ENCODE measurements at places on chromosomes 3 and 15. TPM values are rescaled to one million over a fixed set of nuclear protein-coding genes. Genes with fewer than 3 reads are reported as not detected.

Gene B3GALNT1
- total RNA-seq = 24.8 TPM

Gene ADGRG7
- total RNA-seq = 2.1 TPM

Gene SLC9C1
- 0.66 TPM for total RNA-seq

Gene ZIC4
- not detected for total RNA-seq

DNA sequence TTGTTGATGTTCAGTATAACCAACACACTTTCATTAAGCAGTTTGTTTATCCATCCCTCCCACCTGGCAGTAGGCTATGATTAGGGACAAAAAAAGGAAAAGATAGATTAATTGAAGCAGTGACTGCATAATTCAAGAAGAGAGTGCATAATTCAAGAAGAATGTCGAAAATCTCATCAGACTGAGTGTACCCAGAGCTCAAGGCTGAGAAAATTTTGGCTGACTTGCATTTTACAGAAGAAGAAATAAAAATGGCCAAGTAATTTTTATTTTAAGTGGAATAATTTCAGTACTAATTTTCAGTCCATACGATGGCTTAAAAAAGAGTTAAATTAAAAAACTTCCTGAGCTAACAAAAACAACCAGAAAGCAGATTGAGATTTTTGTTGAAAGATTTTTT lies 145.4 kb upstream of the LRRFIP2 start:
- H3K27ac ChIP-seq = no peak overlapping the region
- H3K4me3 ChIP-seq = no peak overlapping the region
- no peak for DNase-seq
- no peaks in the 10 kb centered on the region for H3K27me3 ChIP-seq

GRCh38 chr3:23438657-23439056 lies 235.5 kb downstream of the UBE2E2 start:
- peaks cover 6% of the 10 kb centered on the region for H3K4me1 ChIP-seq
- DNase-seq = no peak
- no peak overlapping the region for H3K4me3 ChIP-seq
- no peak overlapping the region for H3K27ac ChIP-seq

GRCh38 chr3:121844892-121845291 lies 9.9 kb downstream of the EAF2 start:
- no peaks in the 10 kb centered on the region for H3K4me1 ChIP-seq
- no peaks in the 10 kb centered on the region for H3K27me3 ChIP-seq
- H3K27ac ChIP-seq = no peak overlapping the region
- H3K36me3 ChIP-seq = no peaks in the 10 kb centered on the region
- no peak overlapping the region for H3K4me3 ChIP-seq

GRCh38 chr15:93477188-93477587 lies 388.2 kb upstream of the RGMA start:
- H3K27me3 ChIP-seq = peaks cover 12% of the 10 kb centered on the region
- H3K4me3 ChIP-seq = no peak overlapping the region
- no peaks in the 10 kb centered on the region for H3K36me3 ChIP-seq
- DNase-seq = peak; percentile 92

GRCh38 chr15:39543651-39544050 lies 37.2 kb upstream of the THBS1 start:
- H3K4me3 ChIP-seq = no peak overlapping the region
- H3K4me1 ChIP-seq = no peaks in the 10 kb centered on the region
- H3K36me3 ChIP-seq = no peaks in the 10 kb centered on the region
- H3K27me3 ChIP-seq = no peaks in the 10 kb centered on the region

DNA sequence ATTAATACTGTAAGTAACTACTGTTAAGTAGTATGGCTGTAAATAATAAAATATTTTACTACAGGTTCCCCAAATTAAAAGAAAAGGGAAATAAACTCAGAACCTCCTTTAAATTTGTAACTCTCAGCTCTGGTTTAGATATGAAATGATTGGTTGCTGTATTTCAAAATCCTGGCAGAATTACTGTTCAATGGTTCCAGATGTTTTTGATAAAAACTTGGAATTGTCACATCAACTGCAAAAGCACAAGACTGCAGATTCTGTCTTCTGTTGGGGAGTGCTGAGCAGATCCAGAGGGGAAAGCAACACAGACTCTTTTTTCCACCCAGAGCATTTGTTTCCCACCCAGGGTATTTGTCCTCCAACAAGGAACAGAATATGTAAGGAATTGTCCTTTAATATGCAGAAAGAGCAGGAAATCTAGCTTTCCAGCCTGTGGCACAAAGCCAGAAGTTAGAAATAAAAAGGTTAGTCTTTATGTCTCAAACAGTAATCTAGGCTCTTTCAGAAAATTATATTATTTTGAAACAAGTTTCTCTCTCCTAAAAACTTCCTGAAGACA lies 178.1 kb downstream of the KLHL25 start:
- H3K27me3 ChIP-seq = no peaks in the 10 kb centered on the region
- H3K27ac ChIP-seq = no peak overlapping the region
- H3K4me3 ChIP-seq = no peak overlapping the region
- peaks cover 12% of the 10 kb centered on the region for H3K4me1 ChIP-seq

DNA sequence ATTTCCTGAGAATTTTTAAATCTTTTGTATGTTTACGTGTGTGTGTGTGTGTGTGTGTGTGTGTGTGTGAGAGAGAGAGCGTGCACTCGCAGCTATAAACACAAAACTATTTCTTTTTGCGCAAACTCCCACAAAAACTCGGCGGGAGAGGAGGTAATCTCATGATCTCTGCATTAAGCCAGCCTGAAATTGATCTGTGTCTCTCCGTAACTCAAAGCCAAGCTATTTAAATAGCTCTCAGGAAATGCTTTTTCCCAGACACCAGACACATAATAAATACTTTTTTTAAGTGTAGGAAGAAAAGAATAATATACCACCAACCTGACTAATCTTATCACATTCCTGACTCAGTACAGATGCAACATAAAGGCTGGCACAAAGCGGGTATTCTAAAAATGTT lies 226.8 kb downstream of the MAGI1 start:
- H3K27ac ChIP-seq = no peak overlapping the region
- H3K36me3 ChIP-seq = no peaks in the 10 kb centered on the region
- H3K4me1 ChIP-seq = peaks cover 8% of the 10 kb centered on the region

DNA sequence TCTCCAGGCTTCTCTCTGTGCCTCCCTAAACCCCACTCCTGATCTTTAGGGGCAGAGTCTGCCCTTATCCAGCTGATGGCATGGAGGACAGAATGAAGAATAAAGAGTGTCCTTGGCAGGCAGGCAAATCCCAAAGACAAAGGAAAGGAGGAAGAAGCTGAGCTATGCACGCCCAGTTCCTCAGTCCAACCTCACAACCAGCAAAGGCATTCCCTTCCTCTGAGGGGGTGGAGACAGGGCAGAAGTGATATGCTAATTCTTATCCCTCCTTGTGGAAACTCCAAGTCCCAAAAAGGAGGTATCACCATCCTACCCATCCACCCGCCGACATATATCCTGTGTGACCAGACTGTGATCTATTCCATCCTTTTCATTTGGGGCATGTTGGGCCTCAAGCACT lies 10.5 kb upstream of the CCDC54 start:
- H3K4me3 ChIP-seq = no peak overlapping the region
- no peaks in the 10 kb centered on the region for H3K36me3 ChIP-seq
- H3K4me1 ChIP-seq = no peaks in the 10 kb centered on the region
- H3K27me3 ChIP-seq = no peaks in the 10 kb centered on the region

- no peaks in the 10 kb centered on the region for H3K4me1 ChIP-seq
- no peaks in the 10 kb centered on the region for H3K27me3 ChIP-seq
- DNase-seq = no peak
- H3K36me3 ChIP-seq = peaks cover 4% of the 10 kb centered on the region
These were observed 94.8 kb downstream of the DUT start for GRCh38 chr15:48426044-48426443.

GRCh38 chr3:195133462-195133861 lies 137.5 kb downstream of the XXYLT1 start:
- H3K4me1 ChIP-seq = no peaks in the 10 kb centered on the region
- H3K27me3 ChIP-seq = no peaks in the 10 kb centered on the region
- H3K36me3 ChIP-seq = peaks cover 9% of the 10 kb centered on the region
- no peak for DNase-seq
- peak overlapping the region; percentile 68 for H3K27ac ChIP-seq
- H3K4me3 ChIP-seq = no peak overlapping the region

Measured in endodermal cell (in vitro differentiated cells).